ENCODE measurements at places on chromosomes 2 and 18. TPM values are rescaled to one million over a fixed set of nuclear protein-coding genes. Genes with fewer than 3 reads are reported as not detected.

The LIMS2 gene
- not detected for total RNA-seq

The ASB18 gene
- not detected for total RNA-seq

The NRP2 gene
- 20.4 TPM for total RNA-seq

The LYG1 gene
- not detected for total RNA-seq

The ESPNL gene
- total RNA-seq: not detected

The FMNL2 gene
- 22.9 TPM for total RNA-seq

The RAD51AP2 gene
- total RNA-seq: 0.14 TPM

The ABCG5 gene
- not detected for total RNA-seq

The PRSS56 gene
- not detected for total RNA-seq

The PARD6G gene
- total RNA-seq: 24.3 TPM

The SOX11 gene
- 4.2 TPM for total RNA-seq

The COL4A3 gene
- not detected for total RNA-seq

Data from airway epithelial cell (primary cell).